ENCODE measurements at places on chromosomes 4 and X.
A peak's percentile ranks its signal among the peaks of the same experiment; 100 is the strongest.

DNA sequence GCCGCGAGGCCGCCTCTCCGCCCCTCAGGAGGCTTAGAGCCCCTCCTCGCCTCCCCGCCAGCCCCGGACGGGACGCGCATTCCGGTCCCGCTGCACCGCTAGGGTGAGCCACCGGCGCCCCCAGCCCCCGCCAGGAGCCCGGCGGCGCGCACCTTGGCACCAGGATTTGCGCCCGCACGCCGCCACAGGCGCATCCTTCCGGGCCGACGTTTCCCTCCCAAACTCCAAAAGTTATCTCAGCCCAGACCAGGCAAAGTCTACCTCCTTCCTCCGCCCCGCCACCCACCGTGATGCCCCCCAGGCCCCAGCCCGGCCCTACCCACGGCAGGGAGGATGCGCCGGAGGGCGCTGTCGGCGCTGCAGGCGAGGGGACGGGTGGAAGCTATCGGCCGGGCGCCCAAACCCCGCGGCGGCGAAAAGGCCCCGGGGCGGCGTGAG is 538 bp downstream of the SCML2 start:
- DNase-seq = no peak

- no peak for DNase-seq
Measured at GRCh38 chr4:134812611-134813010, 611.0 kb upstream of the PABPC4L start.

DNA sequence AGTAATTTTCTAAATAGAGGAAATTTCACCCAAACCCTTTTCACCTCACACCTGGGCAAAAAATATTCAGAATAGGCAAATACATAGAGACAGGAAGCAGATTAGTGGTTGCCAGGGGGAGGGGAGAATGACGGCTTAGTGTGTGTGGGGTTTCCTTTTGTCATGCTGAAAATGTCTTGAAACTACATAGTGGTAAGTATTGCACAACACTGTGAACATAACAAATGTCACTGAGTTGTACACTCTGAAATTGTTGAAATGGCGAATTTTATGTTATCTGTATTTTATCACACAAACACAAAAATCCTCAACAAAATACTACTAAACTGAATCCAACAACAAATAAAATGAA is 60.7 kb upstream of the PLAC1 start:
- peak; percentile 42 for DNase-seq

GRCh38 chr4:87632469-87632868 is 17.6 kb upstream of the DMP1 start:
- no peak for DNase-seq

- no peak for DNase-seq
Measured at GRCh38 chr4:171981185-171981584, 168.0 kb downstream of the GALNTL6 start.

GRCh38 chrX:150150076-150150779 is 211.9 kb upstream of the EOLA2 start:
- no peak for DNase-seq

- no peak for DNase-seq
Measured at GRCh38 chr4:57425610-57426009, 315.4 kb upstream of the IGFBP7 start.

- DNase-seq = peak; percentile 92
Measured at GRCh38 chr4:151195801-151196200, 81.2 kb upstream of the PRSS48 start.

DNA sequence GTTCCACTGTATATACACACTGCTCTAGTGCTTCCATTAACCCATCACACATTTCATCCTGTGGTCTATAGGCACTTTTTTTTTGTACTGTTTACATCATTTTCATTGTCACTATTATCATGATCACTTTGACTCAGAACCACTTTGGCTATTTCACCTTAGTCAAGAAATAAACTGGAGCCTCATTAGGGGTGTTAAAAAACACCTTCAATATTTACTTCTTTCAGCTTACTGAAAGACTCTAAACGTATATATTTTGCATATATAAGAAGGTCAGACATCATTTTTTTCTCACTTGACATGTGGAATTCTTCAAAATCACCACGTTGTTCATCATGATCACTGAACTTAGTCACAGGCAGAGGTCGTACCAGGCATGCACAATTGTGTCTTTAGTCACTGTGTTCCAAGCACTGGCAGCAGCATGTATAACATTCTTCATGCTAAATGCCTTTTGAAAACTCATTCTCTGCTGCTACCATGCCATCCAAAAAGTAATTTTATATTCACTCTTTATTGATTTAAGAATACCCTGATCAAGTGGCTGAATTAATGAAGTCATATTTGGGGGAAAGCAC is 229.2 kb upstream of the ARSJ start:
- no peak for DNase-seq

DNA sequence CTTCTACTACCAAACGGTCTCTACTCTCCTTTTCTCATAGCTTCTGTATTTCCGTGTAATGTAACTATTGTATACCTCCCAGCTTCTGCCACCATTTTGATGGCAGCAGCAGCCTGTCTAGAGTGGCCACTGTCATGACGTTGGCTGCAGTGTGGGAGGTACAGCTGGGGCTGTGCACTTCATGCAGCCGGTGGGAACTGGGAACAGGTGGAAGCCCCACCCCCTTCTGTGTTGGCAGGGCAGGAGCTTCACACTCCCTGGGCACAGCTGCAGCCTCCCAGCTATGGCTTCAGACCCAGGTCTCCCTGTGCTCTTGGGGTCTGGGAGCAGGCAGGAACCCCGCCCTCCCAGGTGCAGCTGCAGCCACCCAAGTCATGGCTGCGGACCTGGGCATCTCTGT is 49.8 kb upstream of the SEC24B start:
- DNase-seq = no peak

DNA sequence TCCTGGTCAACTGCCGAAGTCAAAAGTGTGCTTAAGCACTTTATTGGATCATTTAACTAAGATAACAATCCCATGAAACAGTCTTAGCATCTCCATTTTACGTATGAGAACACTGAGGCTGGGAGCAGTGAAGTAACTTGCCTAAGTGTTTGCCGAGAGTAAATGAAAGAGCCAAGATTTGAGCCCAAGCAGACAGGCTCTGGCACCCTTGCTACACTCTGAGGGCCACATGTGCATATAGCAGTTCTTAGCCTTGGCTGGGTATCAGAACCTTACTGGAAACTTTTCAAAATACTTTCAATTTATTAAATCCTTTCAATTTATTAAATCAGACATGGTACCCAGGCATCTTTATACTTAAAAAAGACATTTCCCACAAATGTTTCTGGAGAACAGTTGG is 225.9 kb downstream of the NR3C2 start:
- no peak for DNase-seq

- DNase-seq = no peak
Measured at GRCh38 chr4:52836678-52837077, 25.4 kb upstream of the RASL11B start.

DNA sequence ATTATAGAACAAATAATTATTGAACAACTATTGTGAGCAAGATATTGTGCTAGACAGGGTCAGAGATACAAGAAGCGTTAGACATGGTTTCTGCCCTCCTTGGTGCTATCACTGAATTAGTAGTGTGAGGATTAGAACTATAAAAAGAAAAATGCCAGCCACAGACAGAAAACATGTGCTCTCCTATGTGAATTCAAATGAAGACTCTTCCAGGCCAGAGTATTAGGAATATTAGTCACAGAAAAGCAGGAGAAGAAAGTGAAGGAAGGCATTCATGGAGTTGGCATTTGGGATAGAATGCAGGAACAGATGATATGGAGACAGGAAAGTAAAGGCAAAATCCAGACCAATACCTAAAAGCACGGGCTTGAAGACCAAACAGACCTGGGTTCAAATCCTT is 179.6 kb upstream of the TENM3 start:
- DNase-seq = no peak

- no peak for DNase-seq
Measured at GRCh38 chrX:21990832-21991231, 41.3 kb upstream of the PHEX start.

GRCh38 chr4:10072420-10073017 is 44.1 kb downstream of the WDR1 start:
- no peak for DNase-seq

DNA sequence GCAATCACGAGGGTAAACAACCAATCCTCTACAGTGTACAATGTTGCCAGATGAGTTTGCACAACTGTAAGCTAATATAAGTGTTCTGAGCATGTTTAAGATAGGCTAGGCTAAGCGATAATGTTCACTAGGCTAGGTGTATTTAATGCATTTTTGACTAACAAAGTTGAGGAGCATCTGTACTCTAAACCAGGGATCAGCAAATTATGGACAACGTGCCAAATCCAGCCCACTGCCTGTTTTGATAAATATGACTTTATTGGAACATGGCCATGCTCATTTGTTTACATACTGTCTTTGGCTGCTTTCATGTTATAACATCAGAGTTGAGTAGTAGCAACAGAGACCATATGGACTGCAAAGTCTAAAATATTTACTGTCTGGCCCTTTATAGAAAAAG is 46.3 kb upstream of the ARHGEF6 start:
- DNase-seq = no peak

DNA sequence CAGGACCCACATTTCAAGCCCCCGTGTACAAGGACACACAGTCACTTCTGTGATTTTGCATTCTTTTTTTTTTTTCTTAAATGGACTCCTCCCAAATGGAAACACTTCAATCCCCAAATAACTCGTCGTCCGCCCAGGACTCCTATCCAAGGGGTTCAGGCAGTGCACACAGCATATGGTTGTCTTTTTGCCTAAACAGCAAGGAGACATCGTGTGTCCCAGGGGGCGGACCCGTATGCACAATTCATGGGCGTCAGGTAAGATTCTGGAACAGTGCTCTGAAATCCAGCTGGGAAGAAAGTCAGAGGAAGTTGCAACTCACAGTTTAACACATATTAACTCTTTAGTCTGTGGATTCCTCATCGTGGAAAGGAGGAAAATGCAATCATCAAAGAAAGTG is 231.3 kb downstream of the SHOX start:
- no peak for DNase-seq

DNA sequence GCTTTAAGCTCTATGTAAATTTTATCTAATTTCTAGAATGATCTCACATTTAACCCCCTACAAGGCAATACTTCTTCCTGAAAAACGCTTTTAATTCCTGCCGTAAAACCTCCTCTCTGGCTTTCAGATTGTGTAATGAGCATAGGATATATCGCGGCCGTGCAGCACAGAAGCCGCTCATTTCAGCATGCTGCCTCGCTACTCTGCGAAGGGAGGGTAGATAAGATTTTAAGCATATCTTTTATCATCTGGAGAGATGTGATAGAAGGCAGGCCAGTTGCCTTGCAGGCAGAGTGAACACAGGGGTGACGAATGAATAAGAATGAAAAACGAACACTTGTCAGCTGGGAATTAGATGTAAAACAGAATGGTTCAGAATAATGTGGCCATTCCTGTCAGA is 265.5 kb downstream of the UNC5C start:
- DNase-seq = no peak

GRCh38 chr4:174742561-174742960 is 86.5 kb downstream of the GLRA3 start:
- no peak for DNase-seq

GRCh38 chr4:5955201-5955821 is 62.4 kb upstream of the CRMP1 start:
- no peak for DNase-seq

- DNase-seq = no peak
Measured at GRCh38 chr4:8201321-8201781, 2.3 kb downstream of the SH3TC1 start.

DNA sequence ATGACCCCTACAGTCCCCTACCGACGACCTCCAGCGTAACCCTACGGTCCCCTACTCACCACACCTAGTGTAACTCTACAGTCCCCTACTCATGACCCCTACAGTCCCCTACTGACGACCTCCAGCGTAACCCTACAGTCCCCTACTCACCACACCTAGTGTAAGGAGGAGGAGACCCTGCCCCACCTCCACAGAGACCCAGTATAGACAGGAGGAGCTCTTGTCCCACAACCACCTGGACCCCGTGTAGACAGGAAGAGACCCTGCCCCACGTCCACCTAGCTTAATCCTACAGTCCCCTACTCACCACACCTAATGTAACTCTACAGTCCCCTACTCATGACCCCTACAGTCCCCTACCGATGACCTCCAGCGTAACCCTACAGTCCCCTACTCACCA is 26.9 kb downstream of the CSF2RA start:
- no peak for DNase-seq

DNA sequence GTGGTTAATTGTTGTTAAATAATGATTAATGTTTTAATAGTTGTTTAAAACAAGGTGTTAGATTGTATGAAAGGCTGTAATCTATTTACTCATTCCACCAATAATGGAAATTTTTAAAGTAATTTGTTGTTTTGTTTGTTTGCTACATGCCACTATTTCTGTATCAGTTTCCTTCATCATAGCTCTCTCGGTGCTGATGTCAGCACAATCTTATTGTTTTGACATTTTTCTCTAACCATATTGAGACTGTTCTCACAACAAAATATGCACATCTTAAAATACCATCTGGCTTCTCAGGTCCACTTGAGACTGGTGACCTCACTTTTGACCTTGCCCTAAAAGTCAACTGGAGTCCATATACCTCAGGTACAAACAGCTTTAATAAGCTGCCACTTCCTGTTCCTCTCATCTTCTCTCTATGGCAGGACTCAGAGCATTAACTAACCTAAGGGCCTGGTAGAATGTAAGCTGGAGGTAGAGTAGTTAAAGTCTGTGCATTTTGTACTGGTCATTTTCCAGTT is 1.0 kb upstream of the GUCY1B1 start:
- DNase-seq = no peak

DNA sequence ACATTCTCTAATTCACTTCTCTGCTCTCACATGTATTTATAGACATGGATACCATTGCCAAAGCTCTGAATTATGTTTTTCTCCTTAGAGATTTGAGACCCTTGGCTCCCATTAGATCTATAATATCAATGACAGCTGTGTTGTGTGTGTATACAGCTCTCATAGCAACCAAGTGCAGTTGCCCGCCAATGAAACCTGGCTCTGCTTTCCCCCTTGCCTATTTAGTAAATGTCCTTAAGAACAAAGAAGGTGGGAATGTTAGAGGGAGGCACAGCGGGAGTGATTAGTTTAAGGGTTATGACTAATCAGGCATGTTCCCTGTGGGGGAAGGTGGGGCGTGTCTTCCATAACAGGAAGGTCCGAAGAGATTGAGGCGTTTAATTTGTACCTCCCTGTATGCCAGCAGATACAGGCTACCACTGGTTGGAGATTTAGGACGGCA is 100.5 kb upstream of the TBC1D9 start:
- peak; percentile 60 for DNase-seq

DNA sequence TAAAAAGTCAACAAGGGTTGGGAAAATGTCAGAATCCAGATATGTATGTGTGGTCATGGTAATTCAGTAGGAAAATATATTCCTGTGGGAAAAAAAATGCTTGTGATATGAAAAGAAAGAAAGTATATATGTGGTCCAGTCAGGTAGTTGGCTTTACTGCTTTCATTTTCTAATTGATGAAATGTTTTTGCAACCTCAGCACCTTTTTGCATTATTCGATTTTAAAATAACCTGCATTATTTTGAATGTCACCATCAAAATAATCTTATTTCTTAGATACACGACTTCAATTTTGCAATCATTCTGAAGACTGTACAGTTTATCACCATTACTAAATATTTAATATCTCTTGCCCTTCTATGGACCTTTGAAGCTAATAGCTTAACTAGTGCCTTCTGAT is 170.8 kb upstream of the SPANXN4 start:
- DNase-seq = no peak

All from PC-9 (cell line).